ENCODE measurements at places on chromosomes 1 and 21. TPM values are rescaled to one million over a fixed set of nuclear protein-coding genes. Genes with fewer than 3 reads are reported as not detected.

DNA sequence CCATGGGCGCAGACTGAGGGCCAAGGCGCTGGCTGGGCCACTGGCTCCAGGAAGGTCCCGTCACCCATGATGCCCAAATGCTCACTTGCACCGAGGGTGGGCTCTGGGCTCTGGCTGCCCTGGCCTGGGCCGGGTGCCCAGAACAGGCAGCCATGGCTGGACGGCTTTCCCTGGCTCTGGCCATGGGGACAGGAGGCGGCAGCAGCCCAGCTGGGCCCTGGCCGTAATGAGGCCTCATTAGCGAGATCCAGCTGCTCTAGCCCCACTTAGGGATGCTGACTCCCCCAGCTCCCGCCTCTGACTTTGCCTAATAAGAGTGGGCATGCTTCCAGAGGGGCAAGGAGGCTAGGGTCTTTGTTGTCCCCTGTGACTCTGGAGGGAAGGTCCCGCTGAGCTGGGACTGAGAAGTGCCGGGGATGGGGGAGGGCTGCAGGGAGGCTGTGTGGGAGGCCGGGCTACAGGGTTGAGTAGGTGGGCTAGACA, 11.8 kb downstream of the SLC6A9 start:
- no peak for DNase-seq

DNA sequence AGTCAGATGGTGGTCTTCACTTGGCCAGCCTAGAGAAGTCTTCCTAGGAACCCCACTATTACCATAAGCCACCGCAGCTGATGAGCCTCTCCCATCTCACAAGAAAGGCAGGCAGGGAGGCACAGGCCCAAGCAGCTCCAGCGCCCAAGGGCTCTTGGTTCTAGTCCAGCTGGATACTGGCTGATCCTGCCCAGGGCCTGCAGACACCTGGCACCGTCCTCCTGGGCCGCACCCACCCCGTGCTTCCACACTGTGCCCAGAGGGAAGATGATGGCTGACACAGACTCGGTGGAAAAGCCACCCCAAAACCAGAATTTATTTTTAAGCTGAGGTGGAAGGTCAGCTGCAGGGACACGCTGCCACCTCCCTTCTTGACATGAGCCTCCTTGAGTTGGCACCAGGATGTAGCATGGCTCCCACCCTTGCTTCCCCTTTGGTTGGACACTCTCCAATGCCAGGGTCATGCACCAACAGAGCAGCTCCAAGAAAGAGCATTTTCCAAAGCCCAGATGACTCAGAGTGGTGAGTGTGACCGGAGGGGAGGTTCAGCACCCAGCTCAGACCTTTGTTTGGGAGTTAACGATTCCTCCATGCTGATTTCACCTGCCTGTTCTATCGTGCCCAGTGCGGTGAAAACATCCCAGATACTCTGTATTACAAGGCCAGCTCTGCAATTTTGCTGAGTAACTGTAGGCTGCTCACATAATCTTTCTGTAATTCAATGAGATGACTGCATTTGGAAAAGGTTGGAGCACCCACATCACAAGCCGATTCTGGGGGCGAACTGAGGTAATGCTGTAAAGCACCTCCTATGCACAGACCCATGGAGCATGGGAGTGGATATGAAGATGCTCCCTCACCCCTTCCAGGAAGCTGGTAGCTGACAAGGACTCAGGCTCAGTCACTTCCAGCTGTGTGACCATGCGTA, 63.1 kb upstream of the SLC2A1 start:
- no peak for DNase-seq

DNA sequence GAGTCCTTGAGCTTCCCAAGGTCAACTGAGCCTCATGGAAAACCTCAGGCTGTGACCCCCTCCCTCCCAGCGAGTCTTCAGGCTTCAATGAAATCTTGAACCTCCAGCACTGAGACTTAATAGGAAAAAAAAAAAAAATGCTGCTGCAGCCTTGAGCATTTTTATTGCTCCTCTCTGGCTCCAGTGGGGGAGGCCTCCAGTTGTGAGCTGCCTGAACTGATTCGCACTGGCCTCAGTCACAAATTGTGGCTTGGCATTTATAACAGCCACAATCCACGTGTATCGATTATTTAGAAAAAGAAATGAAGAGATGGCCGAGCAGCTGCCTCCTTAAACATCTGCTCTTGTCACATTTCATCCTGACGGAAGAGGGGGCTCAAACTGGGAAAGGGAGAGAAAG, 173.0 kb downstream of the PRDM2 start:
- no peak for DNase-seq

DNA sequence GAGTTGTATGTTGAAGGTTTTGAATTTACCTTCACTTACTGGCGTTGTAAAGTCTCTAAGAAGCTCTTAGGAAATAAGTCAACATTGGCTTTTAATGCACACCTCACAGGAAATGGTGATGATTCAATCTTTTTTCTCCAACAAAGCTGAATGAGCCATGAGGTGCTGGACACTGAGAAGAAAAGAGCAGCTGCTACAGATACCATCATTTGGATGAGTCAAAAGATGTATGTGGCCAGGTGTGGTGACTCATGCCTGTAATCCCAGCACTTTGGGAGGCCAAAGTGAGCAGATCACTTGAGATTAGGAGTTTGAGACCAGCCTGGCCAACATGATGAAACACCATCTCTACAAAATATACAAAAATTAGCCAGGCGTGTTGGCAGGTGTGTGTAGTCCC, 3.3 kb upstream of the IL23R start:
- DNase-seq = no peak

GRCh38 chr1:201582705-201583442, 43.9 kb downstream of the NAV1 start:
- DNase-seq = no peak

- no peak for DNase-seq
Observed at GRCh38 chr1:167161242-167161641, 59.4 kb upstream of the POU2F1 start.

GRCh38 chr1:158101927-158102326, 78.8 kb upstream of the CD1D start:
- no peak for DNase-seq

- DNase-seq = no peak
Observed at GRCh38 chr1:109621379-109622136, 1.9 kb downstream of the AMPD2 start.

DNA sequence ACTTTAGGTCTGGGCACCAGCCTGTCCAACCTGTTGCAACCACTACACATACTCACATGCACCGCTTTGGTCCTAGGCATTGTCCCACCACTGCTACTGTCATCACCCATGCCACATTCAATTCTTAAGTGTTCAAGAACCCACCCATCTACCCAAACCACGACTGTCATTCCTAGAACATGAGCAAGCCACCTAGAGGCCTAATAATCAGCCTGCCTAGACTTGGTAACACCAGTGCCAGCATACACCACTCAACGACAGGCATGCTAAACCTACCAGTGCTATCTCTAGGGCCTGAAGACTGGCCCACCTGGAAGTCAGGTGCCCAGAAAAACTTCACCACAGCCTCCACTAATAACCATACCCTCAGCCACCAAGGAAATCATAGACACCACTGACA, 532.8 kb upstream of the DEPDC1 start:
- DNase-seq = no peak

- no peak for DNase-seq
Observed at GRCh38 chr1:1756661-1757421, 21.4 kb downstream of the NADK start.

The LGR6 gene
- total RNA-seq = 11.9 TPM

The PRRC2C gene
- 64.6 TPM for total RNA-seq

The RNF186 gene
- total RNA-seq = not detected

The CFAP141 gene
- total RNA-seq = not detected

The ZP4 gene
- 0.10 TPM for total RNA-seq

Measured in skin of body (tissue), 3 donors.